NCI-H1930 (cell line): ENCODE measurements at places on chromosomes 4 and X.

DNA sequence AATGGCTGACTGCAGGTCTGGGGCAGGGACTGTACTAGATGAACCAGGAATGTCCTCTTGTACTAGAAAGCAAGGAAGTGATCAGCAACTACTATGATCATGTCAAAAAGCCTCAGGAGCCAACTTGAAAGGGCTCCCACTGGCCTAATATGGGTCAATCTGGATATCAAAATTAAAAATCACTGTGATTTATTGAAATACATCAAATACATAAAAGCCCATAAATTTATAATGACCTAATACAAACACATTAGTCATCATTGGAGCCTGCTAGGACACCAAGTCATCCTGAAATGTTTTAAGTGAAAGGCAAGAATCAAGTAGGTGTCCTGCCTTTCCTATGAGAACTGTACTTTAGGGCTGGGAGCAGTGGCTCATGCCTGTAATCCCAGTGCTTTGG, 70.5 kb upstream of the KLHL13 start:
- no peak for DNase-seq

- no peak for DNase-seq
These were observed 212.5 kb upstream of the DKK2 start for GRCh38 chr4:107248571-107248970.

GRCh38 chrX:3576886-3577501, 136.5 kb downstream of the PRKX start:
- DNase-seq: no peak

GRCh38 chr4:138045036-138045435, 197.1 kb downstream of the SLC7A11 start:
- no peak for DNase-seq

DNA sequence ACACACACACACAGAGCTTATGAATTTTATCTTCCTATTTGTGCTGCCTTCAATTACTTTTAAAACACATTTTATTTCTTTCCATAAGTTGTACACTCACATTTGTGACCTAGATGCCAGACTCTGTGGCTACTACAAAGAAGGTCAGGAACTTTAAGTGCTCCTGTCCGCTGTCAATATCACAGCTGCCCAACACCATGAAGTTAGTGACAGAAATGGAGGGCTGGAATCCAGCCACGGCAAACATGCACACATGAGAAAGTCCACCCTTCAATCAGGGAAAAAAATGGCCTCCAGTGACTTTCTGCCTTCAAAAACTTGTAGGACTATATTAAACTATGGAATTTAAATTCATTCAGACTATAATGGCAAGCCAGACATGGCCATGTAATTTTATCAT, 334.4 kb upstream of the FSTL5 start:
- DNase-seq: no peak

- no peak for DNase-seq
These were observed 16.4 kb downstream of the ZNF732 start for GRCh38 chr4:288891-289290.

DNA sequence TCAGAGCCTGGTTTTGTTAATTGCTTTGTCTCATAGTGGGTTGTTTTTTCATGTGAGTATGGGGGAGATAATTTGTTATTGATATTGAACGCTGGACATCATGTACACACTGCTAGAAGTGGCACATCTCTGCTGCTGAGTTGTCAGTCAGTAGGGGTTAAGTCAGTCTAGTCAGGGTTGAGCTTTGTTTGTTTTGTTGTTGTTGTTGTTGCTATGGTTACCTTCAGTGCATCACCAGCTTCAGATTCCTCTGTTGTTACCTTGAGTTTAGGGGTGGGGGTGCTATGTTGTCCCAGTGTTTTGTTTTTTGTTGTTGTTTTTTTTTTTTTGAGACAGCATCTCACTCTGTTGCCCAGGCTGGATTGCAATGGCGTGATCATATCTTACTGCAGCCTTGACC, 9.9 kb downstream of the YIPF6 start:
- no peak for DNase-seq

DNA sequence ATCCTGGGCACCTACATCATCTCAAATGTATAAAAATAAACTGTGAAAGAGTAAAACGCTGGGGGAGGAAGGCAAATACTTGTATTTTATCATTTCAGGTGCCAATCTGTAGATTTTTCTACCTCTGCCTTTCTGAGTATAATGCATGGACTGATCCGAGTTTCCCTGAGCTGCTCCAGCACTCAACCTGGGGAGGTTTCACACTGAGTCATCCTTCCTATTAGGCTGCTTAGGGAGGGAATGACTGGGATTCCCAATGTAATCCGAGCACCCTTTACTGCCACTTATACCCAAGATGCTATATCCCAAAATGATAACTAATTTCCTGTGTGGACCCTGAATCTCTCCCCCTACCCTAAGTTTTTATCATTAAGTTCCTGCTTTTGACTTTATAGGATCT, 126.6 kb downstream of the HNRNPD start:
- DNase-seq: no peak

DNA sequence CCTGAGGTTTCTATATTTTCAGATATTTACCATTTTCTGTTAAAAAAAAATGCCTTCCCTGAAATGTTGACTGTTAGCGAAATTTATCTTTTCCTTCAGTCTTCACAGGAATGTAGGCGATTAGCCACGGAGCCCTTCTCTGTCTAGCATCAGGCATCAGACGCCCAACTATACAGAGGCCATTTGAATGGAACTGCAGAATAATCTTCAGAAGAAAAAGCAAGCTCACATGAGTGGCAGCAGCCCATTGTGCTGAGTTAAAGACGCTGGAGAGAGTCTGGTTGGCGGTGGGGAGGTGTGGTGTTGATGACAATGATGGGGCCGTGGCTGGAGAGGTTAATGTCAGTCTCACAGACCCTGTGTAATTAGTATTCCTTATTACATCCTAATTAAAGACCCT, 196.8 kb upstream of the LEF1 start:
- no peak for DNase-seq

GRCh38 chr4:182354867-182355266, 111.7 kb downstream of the TENM3 start:
- no peak for DNase-seq

- no peak for DNase-seq
These were observed 427 bp downstream of the NKX1-1 start for GRCh38 chr4:1405636-1406393.

- DNase-seq: peak; percentile 43
These were observed 103.5 kb downstream of the LDB2 start for GRCh38 chr4:16794816-16795445.

DNA sequence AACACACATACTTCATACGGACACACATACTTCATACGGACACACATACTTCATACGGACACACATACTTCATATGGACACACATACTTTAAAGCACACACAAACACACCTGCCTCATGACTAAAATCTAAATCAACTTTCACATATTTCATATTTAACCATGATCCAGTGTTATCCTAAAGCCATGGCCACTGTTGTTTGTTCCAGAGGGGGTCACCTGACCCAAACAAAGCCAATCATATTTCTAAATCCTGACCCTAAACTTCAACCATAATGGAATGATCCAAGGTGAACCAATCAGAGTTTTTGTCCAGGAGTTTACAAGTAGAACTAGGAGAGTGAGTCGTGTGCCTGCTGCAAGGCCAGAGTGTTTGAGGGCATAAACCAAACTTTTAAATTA, 97.2 kb upstream of the KIT start:
- DNase-seq: no peak

DNA sequence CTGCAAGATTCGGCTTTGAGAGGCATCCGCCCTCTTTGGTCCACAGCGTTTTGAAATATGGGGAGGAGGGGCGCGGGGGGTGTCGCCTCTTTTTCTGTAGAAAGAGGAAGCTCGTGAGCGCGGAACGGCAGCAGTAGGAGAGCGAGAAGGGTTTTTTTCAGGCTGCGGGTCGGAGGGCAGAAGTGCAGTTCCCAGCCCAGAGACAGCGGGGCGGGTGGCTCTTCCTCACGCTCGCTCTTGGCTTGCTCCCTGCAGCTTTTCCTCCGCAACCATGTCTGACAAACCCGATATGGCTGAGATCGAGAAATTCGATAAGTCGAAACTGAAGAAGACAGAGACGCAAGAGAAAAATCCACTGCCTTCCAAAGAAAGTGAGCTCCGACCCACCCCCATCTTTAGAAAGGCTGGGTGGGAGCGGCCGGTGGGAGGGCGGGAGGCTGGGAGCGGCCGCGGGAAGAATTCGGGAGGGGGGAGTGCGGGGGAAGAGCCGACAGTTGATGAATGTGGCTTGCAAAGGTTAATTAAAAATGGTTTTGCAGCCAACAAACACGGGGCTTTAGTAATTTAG, 1.2 kb downstream of the TMSB4X start:
- DNase-seq: peak; percentile 24

- DNase-seq: no peak
These were observed 184.7 kb upstream of the S100G start for GRCh38 chrX:16465081-16465876.

- DNase-seq: peak; percentile 6
These were observed 17.8 kb upstream of the ZNF827 start for GRCh38 chr4:145956288-145956890.

DNA sequence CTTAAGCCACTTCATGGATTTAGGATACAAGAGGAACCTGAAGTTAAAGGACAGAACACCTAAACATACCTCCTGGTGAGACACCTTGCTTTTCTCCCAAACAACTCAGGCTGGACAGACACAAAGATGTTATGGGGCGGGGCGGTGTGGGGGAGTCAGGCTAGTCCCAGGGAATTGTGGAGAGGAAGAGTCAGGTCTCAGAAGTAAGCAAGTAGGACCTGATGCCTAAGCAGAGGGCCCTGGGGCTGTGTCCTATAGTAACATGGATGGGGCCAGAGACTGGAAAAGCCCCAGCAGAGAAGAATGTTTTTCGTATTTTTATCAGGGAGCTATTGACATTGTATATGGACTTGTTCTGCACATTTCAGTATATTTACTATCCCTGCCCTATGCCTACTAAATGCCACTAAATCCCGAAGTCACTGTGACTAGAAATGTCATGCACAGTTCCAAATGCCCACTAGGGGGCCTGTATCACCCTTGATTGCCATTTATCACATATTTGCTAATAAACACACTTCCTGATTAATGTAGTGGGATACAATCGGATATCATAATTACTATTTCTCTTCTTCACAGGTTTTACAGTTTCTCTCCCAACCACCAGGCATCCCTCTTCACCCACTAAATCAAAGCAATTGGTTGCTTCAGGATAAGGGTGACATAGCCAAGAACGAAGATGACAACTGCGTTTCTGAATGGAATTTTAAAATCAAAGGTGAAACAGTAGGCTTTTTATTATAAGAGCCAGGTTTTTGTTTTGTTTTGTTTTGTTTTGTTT, 23.8 kb upstream of the ARHGAP10 start:
- no peak for DNase-seq

- no peak for DNase-seq
These were observed 48.2 kb downstream of the CASK start for GRCh38 chrX:41875142-41875541.

- no peak for DNase-seq
These were observed 38.1 kb upstream of the TRPC5 start for GRCh38 chrX:112120721-112121120.

DNA sequence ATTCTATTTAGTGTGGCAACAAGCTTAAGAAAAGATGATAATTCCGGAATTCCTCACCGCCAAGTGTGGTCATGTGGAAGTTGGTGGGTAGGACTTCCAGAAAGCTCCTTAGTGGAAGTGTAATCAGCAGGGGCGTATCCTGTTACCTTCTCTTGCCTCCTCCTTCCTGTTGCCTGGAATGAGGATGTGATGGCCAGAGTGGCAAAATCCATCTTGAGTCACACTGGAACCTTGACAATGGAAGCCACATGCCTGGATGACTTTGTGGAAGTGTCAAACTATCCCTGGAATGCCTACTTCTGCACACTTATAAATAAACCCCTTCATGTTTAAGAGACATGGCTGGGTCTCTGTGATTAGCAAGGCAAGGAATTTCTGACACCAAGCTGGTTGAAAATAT, 191.0 kb downstream of the PRDM5 start:
- DNase-seq: no peak
